ENCODE measurements at places on chromosomes 11 and 22. TPM values are rescaled to one million over a fixed set of nuclear protein-coding genes. Genes with fewer than 3 reads are reported as not detected.

GSTT2 gene
- not detected for total RNA-seq

PANX3 gene
- not detected for total RNA-seq

GRCh38 chr11:130523609-130524008, 75.2 kb downstream of the ADAMTS15 start:
- H3K4me3 ChIP-seq = no peak overlapping the region
- no peaks in the 10 kb centered on the region for H3K27me3 ChIP-seq
- no peaks in the 10 kb centered on the region for H3K36me3 ChIP-seq
- DNase-seq = peak; percentile 53
- H3K27ac ChIP-seq = peak overlapping the region; percentile 69
- peaks cover 52% of the 10 kb centered on the region for H3K4me1 ChIP-seq

DNA sequence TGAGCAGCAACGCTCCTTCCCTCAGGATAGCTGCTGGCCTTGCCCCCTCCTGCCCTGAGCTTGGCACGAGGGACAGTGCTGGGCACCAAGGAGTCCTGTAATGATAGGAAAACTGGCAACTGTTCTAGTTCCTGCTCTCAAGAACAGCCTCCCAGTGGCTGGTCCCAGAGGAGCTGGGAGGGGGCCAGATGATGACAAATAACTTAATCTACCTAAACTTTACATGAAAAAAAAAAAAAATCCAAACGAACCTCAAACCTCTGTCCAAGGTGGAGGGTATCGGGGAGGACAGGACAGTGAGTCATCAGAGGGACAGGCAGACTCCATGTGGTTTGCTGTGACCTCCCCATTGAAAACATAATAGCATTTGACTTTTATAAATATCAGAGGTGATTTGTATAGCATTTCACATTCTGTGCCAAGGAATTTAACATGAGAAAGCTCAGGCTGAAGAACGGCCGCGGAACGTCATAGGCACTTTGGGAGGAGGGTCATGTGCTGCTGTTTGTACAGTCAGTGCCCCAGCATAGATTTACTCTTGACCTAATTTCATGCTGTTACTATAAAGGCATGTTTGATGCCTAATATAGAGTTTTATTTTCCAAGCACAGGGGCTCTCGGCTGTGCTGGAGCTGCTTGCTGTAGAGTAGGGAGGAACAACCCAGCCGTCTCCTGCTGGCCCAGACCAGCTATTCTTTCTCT, 98.2 kb upstream of the NNMT start:
- H3K4me3 ChIP-seq = no peak overlapping the region
- H3K4me1 ChIP-seq = no peaks in the 10 kb centered on the region
- H3K27ac ChIP-seq = no peak overlapping the region
- DNase-seq = peak; percentile 8
- no peaks in the 10 kb centered on the region for H3K36me3 ChIP-seq
- no peaks in the 10 kb centered on the region for H3K27me3 ChIP-seq

GRCh38 chr11:71948314-71949027, 19.6 kb downstream of the RNF121 start:
- peaks cover 53% of the 10 kb centered on the region for H3K4me1 ChIP-seq
- no peaks in the 10 kb centered on the region for H3K36me3 ChIP-seq
- no peak for DNase-seq
- no peak overlapping the region for H3K4me3 ChIP-seq
- no peak overlapping the region for H3K27ac ChIP-seq
- H3K27me3 ChIP-seq = no peaks in the 10 kb centered on the region

DNA sequence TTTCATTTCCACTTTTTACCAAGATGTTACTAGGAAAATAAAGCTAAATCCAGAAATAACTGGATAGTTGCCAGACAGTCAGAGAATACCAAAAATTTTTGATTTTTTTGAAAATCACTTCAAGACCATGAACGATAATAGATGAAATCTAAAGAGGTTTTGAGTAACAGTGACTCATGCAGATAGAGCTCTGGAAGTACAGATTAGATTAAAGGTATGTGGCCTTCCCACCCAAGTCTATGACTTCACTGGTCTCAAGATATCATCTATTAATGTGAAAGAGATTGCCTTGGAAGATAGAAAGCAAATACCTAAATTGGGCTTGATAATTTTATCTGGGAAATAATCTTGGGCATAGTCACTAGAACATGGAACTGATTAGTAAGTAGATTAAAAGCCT, 415.9 kb downstream of the METTL15 start:
- no peak for DNase-seq
- H3K27ac ChIP-seq = no peak overlapping the region
- no peak overlapping the region for H3K4me3 ChIP-seq
- no peaks in the 10 kb centered on the region for H3K36me3 ChIP-seq
- H3K27me3 ChIP-seq = no peaks in the 10 kb centered on the region
- peaks cover 31% of the 10 kb centered on the region for H3K4me1 ChIP-seq
